ENCODE measurements at places on chromosomes 16 and 17.

DNA sequence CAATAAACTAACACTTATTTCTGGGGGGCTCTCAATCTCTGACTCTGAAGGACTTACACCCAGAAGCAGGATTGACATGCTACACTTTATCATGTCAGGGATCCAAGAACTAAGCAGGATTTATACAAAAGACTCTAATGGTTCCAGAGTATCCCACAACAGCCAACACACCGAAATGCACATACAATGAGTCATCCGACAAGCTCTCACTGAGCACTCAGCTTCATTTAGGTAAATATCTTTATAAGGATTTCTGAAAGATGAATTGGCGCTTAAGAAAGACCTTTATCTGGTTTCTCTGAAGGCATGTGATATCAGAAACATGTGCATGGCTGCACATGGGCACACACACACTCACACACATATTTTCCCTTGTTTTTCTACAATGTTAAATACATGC, 77.2 kb downstream of the TOX3 start:
- no peak for DNase-seq

DNA sequence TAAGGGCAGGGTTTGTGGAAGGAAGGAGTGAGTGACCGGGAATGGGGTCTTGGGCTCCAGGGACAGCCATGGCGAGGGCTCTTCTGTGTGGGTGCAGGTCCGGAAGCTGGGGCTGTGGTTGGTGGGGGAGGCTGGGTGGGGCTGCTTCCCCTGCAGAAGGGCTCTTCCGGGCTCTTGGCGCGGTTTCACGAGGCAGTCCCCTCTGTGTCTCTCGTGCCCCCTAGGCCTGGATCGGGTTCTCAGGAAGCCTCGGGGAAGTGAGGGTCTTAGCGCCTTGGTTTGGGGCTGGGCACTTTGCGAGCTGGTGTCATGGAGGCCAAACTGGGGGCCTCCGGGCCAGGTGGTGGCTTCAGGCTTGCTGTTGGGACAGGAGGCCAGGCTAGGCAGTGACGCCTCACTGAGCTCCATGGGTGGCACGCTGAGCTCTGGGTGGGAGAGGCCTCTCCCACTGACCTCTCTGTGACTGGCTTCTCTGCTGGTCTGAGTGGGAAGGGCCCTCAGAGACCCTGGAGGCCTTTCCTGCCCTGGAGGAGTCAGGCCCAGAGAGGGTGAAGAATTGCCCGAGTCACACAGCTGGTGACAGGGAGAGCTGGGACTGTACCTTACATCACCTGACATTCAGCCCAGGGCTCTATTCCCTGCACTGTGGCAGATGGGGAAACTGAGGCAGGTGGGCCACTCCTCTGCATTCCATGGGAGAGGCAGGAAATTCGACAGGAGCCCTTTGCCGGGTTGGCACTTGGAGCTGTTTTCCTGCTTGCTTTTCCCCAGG, 8.2 kb downstream of the ADCY7 start:
- DNase-seq = peak; percentile 57

DNA sequence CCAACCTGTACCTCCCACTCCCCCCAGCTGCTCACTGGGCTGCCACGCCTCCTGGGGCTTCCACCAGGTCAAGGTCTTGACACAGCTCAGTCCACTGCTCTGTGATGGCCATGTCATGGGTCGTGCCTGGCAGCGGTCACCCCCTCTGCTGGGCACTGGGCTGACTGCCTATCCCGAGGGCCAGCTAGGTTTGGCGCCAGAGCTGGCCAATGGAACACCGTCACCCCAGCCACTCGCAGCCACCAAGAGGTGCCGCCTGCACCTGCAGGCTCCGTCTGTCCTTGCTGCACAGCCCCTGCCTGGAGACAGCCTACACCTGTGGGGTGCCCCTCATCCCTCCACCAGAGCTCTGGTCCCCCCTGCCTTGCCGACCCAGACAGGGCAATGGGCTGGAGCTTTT, 4.5 kb upstream of the RAB40C start:
- DNase-seq = no peak

- DNase-seq = no peak
These were observed 487.5 kb upstream of the SALL1 start for GRCh38 chr16:51638339-51639135.

GRCh38 chr17:14547556-14547955, 246.7 kb downstream of the HS3ST3B1 start:
- no peak for DNase-seq

- no peak for DNase-seq
These were observed 12.1 kb downstream of the VMP1 start for GRCh38 chr17:59719526-59719925.

GRCh38 chr17:491086-492021, 138.7 kb upstream of the RPH3AL start:
- peak; percentile 25 for DNase-seq

DNA sequence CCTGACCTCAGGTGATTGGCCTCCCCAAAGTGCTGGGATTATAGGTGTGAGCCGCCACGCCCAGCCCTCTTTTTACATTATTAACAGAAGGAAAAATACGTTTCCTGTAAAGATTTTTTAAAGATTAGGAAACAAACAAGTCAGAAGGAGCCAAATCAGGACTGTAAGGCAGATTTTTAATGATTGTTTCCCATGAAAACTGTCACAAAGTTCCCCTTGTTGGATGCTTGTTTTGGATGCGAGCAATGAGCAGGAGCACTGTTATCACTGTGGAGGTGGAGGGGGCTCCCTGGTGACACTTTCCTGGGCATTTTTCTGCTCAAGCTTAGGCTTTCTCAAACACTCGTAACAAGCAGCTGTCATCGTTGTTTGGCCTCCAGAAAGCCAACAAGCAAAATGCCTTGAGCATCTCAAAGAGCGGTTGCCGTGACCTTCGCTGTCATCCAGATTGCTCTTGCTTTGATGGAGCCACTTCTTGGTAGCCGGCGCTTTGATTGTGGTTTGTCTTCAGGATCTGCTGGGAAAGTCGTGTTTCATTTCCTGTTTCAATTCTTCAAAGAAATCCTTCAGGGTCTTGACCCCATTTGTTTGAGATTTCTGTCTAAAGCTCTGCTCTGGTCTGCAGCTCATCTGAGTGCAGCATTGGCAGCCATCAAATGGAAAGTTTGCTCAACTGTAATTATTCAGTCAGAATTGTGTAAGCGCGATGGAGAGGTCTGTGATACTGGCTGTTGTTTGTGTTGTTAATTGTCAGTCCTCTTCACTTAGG, 128.7 kb downstream of the RPTOR start:
- DNase-seq = peak; percentile 21

GRCh38 chr16:2902337-2903130, 9.2 kb upstream of the FLYWCH1 start:
- DNase-seq = no peak

DNA sequence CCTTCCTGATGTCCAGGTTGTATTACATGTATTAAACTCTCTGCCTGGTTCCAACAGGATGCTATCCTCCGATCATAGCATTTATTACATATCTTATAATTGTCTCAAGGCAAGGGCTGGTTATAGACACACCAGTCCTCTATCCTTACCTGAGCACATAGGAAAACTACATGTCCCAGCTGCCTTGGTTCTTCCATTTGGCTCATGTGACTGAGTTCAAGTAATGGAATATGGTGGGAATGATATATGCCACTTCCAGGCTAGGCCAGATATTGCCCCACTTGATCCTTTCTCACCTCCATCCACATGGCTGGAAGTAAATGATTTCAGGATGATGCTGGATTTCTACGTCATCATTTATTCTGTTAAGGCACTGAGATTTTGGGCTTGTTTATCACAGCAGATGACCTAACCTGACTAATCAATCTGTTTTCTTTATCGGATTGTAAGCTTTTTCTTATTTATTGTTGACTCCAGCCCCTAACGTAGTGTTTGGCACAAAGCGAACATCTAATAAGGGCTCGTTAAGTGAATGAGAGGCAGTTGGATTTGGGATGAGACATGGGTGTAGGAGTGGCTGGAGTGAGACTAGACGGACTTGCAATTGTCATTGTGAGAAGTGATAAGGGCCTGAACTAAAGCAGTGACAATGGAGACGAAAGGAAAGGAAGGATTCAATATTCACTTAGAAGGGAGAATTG, 8.2 kb upstream of the SHISA9 start:
- DNase-seq = no peak

DNA sequence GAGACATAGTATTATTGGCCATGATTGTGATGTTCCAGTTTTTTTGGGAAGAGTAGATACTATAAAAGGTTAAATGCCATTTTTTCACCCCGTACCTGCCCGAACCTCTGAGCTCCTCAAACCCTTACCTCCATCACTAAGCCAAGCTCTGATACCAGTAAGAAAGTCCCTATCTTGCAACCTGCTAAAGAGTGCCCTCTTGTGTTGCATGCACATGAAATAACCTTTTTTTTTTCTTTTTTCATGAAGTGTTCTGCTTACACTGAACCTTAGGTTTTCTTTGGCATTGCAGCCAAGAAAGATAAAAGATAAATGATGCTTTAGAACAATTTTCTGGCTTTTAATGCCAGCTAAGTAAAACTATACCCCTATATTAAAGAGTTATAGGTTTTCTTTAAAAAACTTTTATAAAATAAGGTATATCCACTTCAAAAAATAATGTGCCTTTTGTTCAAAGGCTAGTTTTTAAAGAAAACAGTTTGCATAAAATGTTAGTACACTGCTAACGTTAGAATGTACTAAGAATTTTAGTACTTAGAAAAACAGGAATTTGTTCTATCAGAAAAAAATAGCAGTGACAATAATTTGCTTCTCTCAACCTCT, 295.3 kb upstream of the PMFBP1 start:
- DNase-seq = peak; percentile 10

GRCh38 chr17:2721603-2722002, 10.0 kb upstream of the CLUH start:
- DNase-seq = no peak

GRCh38 chr16:66293207-66293735, 73.2 kb upstream of the CDH5 start:
- no peak for DNase-seq

DNA sequence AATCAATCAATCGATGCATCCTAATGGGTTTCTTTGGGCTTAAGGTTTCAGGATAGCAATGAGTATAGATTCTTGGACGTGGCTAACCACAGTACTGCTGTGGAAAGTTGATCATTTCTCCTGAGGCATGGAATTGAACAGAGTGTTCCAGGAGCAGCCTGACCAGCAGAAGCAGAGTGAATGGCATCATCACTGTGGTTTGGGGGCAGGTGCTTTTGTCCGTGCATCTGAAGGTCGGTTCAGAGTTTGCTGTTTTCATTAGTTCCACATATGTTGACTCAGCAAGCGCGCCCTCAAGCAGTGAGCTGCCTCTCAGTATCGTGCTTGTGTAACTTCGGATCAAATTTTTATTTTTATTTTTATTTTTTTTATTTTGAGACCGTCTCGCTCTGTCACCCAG, 24.9 kb downstream of the KIAA0513 start:
- no peak for DNase-seq

DNA sequence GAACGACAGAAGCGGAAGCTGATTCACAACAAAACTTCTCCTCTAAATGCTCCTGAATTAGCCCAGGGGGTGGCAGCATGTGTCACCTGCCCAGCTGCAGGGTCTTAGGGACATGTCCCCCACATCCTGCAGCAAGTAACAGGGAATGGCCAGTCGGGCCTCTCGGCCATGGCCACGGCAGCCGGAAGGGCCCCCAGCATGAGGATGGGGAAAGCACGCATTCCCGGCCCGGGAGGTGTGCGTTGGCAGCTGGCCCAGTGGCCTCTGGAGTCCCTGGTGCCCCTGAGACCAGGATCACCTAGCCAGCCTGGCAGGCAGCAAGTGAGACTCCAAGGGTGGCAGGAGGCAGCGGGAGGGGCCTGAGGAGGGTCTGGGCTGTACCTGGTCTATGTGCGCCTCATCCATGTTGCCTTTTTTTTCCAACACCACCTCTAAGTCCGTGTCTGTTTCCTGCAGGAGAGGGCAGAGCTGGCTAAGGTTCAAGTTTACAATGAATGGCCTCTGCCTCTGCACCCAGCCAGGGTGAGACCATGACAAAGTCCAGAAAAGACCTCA, 7.0 kb downstream of the KNOP1 start:
- DNase-seq = no peak

GRCh38 chr17:19346351-19347255, 15.9 kb downstream of the B9D1 start:
- no peak for DNase-seq

DNA sequence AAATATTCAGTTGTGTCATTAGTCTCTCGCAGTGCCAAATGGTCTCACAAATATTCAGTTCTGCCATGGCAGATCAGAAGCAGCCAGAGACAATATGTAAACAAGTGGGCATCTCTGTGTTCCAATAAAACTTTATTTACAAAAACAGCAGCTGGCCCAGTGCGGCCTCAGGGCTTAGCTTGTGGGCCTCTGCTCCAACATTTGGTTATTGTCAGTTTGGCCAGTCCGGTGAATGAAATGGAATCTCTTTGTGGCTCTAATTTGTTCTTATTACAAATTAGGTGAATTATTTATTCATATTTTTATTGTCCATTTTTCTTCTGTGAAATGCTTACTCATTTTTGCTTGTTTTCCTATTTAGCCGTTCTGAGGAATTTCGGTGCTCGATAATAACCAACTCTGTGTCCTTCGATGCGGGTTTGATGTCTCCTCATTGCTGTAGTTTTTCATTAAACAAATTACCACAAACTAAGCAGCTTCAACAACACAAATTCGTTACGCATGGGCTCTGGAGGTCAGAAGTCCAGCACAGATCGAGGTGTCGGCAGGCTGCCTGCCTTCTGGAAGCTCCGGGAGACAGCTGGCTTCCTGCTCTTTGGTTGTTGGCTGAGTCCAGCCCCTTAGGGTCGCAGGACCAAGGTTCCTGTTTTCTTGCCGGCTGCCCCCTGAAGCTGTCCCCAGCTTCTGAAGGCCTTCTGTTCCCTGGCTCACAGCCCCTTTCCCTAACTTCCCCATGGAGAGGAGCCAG, 4.1 kb upstream of the SLC38A10 start:
- no peak for DNase-seq

- no peak for DNase-seq
These were observed 620.9 kb upstream of the CDH8 start for GRCh38 chr16:62657116-62657515.

- DNase-seq = no peak
These were observed 308.4 kb downstream of the ZFHX3 start for GRCh38 chr16:72739577-72739976.

DNA sequence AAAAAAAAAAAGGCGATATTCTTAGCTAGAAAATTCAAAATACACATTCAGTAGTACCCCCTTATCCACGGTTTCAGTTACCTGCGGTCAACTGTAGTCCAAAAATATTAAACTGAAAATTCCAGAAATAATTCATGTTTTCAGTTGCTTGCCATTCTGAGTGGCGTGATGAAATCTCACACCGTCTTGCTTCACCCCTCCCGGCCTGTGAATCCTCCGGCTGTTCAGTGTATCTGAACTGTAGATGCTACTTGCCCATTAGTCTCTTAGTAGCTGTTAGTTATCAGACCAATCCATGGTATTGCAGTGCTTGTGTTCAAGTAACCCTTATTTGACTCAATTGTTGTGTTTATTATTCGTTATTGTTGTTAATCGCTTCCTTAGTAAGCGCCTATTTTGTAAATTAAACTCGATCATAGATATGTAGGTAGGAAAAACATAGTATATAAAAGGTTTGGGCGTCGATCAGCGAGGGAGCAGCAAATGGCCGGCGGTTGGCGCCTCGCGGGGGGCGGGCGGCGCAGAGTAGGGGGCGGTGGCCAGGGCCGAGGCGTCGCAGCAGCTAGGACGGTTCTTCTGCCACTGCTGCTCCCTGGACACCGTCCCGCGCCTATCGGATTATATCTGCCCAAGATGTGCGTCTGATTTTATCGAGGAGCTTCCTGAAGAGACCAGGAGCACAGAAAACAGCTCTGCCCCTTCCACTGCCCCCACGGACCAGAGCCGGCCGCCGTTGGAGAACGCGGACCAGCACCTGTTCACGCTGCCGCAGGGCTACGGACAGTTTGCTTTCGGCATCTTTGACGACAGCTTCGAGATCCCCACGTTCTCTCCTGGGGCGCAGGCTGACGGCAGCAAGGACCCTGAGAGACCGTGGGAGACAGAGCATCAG, 39.8 kb upstream of the AKAP1 start:
- DNase-seq = no peak
